ENCODE measurements at places on chromosomes 3 and 15.
A peak's percentile ranks its signal among the peaks of the same experiment; 100 is the strongest.

DNA sequence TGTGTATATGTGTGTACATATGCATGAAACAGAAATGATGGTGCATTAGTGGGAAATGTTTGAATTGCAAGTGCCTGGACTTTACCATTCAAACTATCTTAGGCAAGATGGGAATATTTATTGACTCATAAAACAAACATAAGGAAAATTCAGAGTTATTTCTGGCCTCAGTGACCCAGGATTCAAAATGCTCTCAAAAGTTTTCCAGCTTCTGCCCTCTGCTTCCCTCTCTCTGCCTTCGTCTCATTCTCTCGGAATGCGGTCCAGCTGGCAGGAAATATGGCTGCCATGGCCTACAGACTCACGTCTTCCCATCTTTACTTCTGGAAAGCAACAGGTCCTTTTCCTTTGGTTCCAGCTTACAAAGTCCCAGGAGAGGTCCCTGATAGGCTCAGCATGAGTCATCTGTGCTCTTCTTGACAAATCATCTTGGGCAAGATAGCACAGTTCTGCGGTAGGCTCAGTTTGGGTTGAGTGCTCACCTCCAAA, 8.7 kb upstream of the ZNF774 start:
- no peak for DNase-seq

DNA sequence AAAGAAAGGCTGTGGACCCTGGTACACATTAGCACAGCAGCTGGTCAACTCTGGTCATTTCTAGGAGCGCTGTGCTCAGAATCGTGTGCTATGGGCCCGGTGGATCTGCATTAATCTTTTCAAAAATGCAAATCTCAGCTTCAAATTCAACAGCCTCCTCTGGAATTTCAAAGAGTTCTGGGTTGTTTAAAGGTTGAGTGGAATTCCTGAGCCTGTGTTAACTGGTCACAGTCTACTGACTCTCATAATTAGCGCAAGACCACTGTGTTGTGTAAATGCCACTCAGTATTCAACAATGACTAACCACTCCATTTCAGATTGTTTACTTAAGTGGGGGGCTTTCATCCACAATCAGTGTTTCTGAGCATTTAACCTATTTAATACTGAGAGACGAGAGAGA, 2.7 kb upstream of the ARNT2 start:
- no peak for DNase-seq

DNA sequence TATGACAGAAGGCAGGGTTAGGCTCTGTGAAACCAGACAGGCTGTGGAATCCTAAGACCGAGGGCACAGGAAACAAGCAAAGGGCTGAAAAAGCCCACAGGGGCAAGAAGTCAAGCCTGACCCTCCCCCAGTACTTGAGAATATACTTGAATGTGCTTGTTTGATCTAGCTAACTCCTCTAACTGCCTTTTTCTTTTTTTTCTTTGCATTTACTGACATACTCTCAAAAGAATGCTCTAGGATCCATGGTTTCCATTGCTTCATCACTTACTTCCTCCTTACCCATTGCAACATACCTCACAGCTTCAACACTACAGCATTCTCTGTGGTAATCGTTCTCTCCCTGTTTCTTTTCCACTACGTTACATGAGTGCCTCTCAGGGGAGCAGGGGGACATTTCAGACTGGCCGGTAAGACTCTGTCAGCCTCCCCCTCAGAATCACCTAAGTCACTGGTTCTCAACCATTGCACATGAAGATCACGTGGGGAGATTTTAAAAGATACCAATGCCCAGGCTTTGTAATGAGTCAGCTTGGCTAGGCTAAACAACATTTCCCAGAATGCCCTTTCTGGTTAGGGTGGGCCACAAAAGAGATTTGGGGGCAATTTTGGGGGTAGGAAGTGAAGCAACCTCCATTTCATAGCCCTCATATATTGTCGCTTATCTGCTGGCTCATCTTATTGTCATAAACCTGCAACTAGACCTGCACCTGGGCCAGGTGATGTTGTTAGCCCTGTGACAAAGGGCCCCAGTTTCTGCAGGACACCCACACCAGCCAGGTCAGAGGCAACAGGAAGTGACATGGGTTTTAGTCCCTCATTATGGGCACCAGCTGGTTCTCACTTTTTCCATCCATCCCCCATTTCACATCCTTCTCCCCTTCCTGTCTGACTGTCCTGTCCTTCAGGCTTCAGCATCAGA, 24.6 kb upstream of the RSL24D1 start:
- DNase-seq: peak; percentile 15

DNA sequence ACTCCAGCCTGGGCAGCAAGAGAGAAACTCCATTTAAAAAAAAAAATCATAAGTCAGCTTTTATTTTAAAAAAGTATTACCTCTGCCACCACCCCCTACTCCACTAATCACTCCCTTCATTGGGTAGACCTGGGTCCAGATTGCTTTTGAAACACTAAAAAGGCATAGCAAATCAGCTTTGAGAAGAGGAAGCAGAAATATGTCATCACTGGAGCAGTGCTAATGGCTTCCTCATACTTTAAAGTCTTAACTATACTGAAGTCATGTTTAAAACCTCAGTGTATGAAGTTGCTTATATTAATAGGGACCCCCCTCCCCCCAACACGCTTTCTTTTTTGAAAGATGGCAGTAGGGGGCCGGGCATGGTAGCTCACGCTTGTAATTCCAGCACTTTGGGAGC, 1.0 kb upstream of the HTR3D start:
- DNase-seq: no peak

- DNase-seq: no peak
Observed at GRCh38 chr3:106379251-106379750, 510.5 kb upstream of the CBLB start.

DNA sequence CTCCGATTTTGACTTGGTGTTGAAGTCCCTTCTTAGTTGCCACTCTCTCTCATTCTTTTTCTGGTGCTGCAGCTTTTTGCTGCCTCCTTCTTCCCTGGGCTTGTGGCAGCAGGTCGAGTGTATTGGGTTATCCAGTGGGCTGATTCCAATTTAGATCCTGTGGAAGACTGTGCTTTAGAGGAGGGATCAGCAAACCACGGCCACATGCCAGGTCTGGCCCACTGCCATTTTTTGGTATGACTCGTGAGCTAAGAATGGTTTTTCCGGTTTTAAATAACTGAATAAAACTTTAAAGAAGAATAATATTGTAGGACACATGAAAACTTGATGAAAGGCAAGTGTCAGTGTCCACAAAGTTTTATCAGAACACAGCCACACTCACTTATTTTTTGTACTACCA, 330.5 kb downstream of the ROBO2 start:
- no peak for DNase-seq

DNA sequence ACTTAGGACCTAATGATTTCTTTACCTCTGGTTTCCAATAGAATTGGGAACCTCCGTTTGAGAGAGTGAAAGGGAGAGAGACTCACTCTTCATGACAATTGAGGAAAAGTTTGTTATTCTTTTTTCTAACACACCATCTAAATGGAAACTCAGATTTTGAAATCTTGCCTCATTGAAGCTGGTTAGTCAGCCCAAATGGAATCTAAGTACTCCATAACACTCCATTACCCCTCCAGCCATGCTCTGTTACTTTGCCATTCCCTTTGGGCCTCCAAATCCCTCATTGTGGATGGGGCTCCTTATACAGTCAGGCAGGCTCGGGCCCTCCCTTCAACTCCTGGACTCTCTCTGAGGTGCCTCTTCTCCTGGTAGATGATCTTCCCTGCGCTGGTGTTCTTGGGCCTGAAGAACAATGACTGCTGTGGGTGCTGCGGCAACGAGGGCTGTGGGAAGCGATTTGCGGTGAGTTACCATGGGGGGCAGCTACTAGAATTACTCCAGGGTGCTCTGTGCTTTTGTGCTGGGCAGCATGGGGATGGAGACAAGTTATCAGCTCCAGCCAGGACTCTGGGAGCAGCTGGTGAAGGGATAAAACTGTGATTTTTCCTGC, 1.1 kb downstream of the TM4SF4 start:
- no peak for DNase-seq

GRCh38 chr3:127858937-127859336, 36.6 kb upstream of the MGLL start:
- no peak for DNase-seq

DNA sequence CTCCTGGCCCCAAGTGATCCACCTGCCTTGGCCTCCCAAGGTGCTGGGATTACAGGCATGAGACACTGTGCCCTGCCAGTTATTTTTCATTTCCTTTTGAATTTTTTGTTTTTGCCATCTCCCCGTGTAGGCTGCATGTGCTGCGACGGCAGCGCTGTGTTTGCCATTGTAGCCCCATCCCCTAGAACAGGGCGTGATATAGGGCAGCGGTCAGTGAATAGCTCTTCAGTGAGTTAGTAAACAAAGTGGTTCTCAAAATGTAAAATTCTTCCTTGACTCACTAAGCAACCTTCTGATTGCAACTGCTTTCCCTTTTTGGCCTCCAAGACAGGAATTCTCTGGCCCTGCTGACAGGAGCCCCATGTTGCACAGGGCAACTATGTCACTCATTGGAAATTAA, 138.1 kb upstream of the CTDSPL start:
- no peak for DNase-seq

- DNase-seq: no peak
Observed at GRCh38 chr15:54289590-54290136, 311.4 kb downstream of the UNC13C start.

DNA sequence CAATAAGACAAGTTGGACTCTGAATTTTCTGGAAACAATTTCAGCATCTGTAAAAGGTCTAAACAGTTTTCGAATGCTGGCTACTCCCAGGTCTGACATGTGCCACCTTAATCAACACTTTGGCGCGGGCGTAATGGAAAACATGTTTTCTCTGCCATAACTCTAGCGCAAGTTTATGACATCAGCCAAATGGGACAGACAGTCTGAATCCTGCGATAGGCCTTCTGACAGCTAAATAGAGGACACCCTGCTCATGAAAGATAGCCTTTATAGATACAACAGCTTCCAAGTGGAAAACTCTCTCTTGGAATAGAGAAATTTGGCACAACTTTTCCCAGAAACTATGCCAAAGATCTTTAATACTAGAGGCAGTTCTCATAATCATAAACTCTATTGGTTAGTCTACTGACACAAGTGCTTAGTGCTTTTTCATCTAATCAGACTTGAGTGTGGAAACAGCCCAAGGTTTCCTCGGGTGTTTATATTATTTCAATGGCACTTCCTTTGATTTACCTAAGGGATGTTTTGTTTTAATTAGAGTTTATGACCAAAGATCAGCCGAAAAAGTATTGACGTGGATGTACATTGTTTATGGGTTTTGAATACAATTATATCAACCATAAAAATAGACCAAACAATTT, 120.1 kb upstream of the DPH6 start:
- no peak for DNase-seq

DNA sequence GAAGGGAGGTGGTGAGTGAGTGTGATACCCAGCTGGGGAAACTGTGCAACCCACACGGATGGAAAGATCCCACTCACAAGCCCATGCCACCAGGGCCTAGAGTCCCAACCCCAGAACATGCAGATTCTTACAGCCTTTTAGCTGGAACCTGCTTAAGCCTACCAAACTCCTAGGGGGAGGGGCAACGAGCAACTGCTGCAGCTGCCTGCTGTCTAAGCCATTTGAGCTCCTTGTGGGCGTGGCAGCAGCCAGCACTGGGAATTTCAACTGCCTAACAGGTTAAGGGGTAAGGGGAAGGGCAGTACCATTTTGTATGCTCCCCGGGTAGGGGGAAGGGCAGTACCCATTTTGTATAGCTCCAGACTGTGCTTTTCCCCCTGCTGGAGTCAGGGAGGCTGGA, 673.2 kb upstream of the BCHE start:
- no peak for DNase-seq

DNA sequence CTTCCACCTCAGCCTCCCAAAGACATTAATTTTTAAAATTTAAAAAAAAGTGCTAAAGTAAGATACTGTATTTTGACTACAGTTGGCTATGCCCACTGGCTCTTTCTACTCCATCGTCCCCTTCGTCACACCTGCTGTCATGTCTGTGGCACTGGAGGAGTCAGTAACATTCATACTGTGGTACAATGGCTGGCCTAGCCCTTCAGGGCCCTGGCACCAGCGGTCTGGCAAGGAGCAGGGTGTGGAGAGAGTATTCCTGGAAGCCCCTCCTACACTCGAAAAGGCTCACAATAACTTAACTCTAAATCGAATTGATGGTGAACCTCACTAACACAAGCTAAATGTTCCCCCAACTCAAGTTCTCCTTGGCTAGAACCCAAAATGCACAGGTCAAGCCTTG, 89.7 kb upstream of the RASGRF1 start:
- no peak for DNase-seq

DNA sequence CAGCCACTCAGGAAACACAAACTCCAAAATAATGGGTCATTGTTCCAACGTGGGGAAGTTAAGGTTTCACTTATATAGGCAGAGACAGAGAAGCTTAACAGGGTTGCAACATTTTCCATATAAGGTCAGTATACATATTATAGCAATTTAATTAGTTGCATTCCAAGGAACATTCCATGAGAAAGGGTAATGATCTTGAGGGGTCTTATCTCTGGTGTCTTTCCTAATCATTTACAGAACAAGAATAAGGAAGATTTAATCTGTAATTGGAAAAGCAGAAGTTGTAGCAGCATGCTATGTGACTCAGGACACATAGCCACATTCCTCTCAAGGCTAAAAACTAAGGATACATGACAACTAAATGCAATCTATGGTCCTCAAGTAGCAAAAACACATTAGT, 4.9 kb downstream of the MNS1 start:
- no peak for DNase-seq

DNA sequence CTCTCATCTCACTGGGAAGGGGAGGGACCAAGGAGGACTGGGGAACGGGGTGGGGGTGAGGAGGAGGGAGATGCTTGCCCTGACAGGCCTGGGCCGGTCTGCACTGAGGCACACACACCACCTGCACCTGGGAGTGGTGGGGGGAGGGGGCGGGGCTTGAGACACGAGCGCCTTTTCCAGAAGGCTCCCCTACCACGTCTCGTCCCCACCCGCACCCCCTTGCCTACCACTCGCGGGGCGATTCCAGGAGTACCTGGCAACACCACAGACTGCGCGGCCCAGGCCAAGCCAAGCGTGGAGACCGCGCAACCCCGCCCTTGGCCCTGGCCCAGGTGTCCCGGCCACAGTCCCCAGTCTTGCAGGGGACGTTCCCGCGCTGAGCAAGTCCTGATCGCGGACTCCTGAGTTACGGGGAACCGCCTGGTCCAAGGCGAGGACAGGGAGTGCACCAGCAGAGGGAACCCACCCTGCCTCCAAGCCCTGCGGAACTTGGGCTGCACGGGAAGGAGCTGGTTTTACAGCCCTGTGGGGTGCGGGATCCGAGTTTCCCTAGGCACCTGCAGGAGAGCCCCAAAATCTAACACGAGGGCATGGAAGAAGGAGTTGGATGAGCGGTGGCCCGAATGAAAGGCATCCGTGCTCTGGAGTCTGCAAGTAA, 68.1 kb upstream of the SH3GL3 start:
- DNase-seq: no peak

DNA sequence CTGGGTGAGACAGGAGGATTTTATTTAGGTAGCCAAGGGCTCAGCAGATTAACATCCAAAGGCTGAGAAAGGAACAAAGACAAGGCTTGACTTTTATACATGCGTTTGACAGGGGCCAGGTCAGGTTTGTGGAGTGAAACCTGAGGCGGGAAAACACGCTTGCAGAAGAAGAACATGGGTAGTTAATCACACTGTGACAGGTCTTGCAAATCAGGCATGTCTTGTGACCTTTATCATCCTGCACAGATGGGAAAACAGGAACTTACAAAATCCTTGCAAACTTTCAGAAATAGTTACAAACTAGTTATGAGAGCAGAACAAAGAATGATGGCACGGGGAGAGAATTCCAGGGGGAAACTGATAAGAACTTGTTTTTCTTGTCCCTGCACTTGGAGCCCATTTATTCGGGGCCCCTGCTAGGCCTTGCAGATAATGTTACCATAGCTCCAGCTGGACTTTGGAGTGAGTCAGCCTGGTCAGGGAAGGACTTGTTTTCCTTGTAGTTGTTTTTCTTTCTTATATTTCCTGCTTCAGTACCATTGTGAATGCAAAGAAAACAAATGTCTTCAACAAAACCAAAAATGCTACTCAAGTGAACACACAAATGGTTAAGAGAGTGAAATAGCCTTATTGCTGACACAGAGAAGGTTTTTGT, 965.9 kb upstream of the ROBO1 start:
- no peak for DNase-seq

All from stimulated activated naive CD4-positive, alpha-beta T cell treated with Interleukin-2 at 50 U/mL for 16 hours (primary cell).